Glutamatergic neuron (in vitro differentiated cells): ENCODE measurements at places on chromosomes 2 and 18. TPM values are rescaled to one million over a fixed set of nuclear protein-coding genes. Genes with fewer than 3 reads are reported as not detected.

DNA sequence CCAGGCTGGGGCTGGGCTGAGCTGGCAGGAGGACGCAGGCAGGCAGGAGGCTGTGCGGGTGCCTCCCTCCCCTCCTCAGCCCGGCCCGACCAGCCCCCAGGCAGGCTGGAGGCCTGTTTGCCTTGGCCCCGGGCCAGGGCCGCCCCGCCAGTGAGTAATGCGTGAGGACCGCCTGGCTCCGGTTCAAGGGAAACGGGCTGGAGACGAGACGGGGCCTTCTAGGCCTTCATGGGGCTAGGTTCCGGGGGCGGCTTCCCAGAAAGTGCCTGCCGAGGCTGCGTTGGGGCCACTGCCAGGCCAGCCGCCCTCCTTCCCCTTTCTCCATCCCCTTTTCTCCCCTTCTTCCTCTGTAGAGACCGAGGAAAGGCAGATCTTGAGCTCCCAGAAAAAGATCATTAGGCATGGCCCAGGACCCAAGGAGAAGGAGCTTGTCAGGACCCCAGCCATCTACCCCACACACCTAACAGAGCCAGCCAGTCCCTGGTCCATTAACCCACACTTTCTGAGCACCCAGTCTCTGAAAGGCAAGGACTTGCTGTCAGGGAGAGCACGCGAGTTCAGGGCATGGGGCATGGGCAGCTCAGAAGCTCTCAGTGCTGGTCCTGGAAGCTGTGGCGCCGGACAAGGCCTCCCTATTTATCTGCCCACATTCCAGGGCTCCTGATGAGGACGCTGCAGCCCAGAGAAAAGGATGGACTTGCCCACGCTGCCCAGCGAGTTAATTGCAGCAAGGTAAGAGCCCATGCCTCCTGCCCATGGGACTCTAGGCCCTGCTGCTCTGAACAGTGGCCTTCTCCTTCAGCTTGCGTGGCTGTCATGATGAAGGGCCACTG lies 48.5 kb downstream of the SMAD7 start:
- DNase-seq: no peak

- DNase-seq: no peak
Observed at GRCh38 chr2:172179045-172179701, 76.5 kb upstream of the DLX2 start.

GRCh38 chr2:95062242-95063085 lies 37.0 kb downstream of the MAL start:
- no peak for DNase-seq

The KHK gene
- 5.3 TPM for total RNA-seq

GRCh38 chr2:121338281-121338680 lies 53.3 kb upstream of the TFCP2L1 start:
- no peak for DNase-seq

DNA sequence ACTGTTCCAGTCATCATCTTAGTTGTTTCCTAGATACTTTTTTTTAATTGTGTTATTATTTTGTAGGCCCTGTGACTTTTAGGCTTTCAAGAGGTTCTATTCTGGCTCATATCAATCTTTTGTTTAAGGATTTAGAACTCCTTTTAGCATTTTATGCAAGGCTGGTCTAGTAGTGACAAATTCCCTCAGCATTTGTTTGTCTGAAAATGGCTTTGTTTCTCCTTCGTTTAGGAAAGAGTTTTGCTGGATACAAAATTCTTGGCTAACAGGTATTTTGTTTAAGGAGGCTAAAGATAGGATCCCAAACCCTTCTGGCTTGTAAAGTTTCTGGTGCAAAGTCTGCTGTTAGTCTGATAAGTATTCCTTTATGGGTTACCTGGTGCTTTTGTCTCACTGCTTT lies 116.6 kb upstream of the SLC66A3 start:
- DNase-seq: no peak

GRCh38 chr2:112924821-112925220 lies 13.9 kb downstream of the IL37 start:
- no peak for DNase-seq

GRCh38 chr2:17166506-17166905 lies 351.7 kb downstream of the RAD51AP2 start:
- no peak for DNase-seq

The NAGK gene
- 188 TPM for total RNA-seq
